Activated CD8-positive, alpha-beta T cell treated with anti-CD3 and anti-CD28 coated beads for 36 hours (primary cell): ENCODE measurements at places on chromosomes 5 and 9.

GRCh38 chr5:127398508-127398907 lies 107.9 kb downstream of the MEGF10 start:
- H3K4me1 ChIP-seq = no peaks in the 10 kb centered on the region
- no peak overlapping the region for H3K4me3 ChIP-seq
- H3K36me3 ChIP-seq = no peaks in the 10 kb centered on the region
- no peak overlapping the region for H3K27ac ChIP-seq
- no peak for DNase-seq

- H3K27me3 ChIP-seq = no peaks in the 10 kb centered on the region
- no peak overlapping the region for H3K4me3 ChIP-seq
- H3K36me3 ChIP-seq = peaks cover 29% of the 10 kb centered on the region
- DNase-seq = no peak
Observed at GRCh38 chr5:177276886-177277285, 26.6 kb downstream of the RAB24 start.

DNA sequence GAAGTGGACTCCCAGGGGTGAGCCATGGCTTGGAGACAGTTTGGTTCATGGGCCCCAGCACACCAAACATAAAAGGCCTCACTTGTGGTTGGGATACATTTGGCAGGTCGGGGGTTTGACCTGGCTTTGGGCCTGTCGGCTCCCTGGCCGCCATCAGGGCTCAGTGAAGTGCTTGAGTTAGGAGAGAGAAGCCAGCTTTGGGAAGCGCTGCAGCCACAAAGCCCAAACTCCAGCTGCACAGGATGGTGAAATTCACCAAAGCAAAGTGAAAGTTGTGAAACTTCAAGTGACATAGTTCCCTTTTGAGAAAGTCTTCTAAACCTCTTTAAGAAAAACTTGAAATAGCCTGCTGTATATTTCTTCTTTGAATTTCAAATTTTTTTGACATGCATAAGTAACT lies 27.5 kb downstream of the SLC46A2 start:
- H3K4me3 ChIP-seq = no peak overlapping the region
- H3K36me3 ChIP-seq = peaks cover 6% of the 10 kb centered on the region
- DNase-seq = no peak
- H3K27me3 ChIP-seq = no peaks in the 10 kb centered on the region

DNA sequence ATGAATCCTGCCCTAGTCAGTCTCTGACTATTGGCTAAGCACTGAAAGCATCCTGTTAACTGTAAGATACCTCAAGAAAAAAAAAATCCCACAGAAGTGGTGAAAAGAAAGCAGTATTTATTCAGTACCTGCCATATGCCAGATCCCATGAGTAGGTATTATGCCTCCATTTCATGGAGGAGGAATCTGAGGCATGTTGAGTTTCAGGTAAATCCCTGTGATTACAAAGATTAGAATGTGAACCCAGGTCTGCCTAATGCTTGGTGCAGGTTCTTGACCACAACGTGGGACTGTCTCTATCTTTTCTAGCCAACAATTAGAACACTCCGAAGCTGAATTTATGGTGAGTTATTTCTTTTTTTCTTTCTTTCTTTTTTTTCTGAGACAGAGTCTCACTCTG lies 30.9 kb downstream of the SH3RF2 start:
- H3K36me3 ChIP-seq = no peaks in the 10 kb centered on the region
- peaks cover 4% of the 10 kb centered on the region for H3K27me3 ChIP-seq
- no peaks in the 10 kb centered on the region for H3K4me1 ChIP-seq
- no peak for DNase-seq
- H3K27ac ChIP-seq = no peak overlapping the region
- no peak overlapping the region for H3K4me3 ChIP-seq
